Amniotic stem cell (primary cell): ENCODE measurements at places on chromosomes 1 and 21.

DNA sequence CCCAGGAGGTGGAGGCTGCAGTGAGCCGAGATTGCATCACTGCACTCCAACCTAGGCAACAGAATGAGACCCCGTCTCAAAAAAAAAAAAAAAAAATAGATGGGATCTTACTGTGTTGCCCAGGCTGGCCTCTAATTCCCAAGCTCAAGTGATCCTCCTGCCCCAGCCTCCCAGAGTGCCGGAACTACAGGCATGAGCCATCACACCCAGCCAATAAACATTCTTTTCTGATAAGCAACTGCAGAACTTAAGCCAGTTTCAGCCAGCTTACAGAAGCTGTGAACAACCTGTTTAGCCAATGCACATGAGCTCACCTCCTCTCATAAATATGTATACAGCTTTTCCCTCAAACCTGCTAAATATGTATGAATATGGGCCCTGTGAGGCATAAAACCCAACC, 3.1 kb upstream of the MIIP start:
- no peak for DNase-seq

- DNase-seq: no peak
Measured at GRCh38 chr1:21499283-21499950, 9.8 kb upstream of the ALPL start.

- no peak for DNase-seq
Measured at GRCh38 chr1:181206979-181207790, 118.7 kb downstream of the IER5 start.

DNA sequence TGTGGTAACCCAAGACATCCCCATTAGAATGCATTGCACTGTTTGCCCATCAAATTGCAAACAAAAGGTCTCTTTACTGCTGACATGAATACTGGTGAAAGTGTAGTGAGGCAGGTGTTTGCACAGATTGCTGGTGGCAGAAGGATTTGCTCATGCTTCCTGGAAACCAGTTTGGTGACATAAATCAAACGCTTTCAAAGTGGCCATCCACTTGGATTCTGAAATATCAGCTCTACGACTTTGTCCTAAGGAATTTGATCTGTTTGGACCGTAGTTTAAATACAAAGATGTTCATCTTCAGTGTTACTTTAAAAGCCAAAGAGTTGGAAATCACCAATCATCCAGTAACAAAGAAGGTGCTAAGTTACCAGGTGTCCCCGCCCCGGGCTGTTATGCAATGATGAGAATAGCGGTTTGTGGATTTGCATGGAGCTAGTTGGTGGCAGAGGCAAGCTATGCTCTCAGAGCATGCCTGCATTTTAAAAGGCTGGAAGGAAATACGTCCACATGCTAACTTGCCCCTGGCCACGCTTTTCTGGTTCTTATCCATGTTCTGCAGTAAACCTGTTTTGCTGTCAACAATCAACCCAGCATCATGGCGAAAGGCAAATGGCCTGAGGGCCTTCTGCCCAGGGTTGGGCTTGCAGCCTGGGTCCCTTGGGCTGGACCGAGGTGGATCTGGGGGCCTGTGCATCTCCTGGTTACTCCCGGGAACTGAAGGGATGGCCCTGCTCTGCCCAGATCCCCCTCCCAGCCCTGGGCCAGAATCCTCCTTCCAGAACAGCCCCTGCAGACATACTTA, 49.2 kb downstream of the UMODL1 start:
- DNase-seq: no peak

- DNase-seq: no peak
Measured at GRCh38 chr1:198125995-198126735, 30.6 kb upstream of the NEK7 start.

- no peak for DNase-seq
Measured at GRCh38 chr1:111571239-111571638, 48.4 kb upstream of the RAP1A start.

- peak; percentile 29 for DNase-seq
Measured at GRCh38 chr1:966704-967300, 520 bp downstream of the PLEKHN1 start.

GRCh38 chr1:217139513-217139912, 416.3 kb upstream of the ESRRG start:
- DNase-seq: no peak

DNA sequence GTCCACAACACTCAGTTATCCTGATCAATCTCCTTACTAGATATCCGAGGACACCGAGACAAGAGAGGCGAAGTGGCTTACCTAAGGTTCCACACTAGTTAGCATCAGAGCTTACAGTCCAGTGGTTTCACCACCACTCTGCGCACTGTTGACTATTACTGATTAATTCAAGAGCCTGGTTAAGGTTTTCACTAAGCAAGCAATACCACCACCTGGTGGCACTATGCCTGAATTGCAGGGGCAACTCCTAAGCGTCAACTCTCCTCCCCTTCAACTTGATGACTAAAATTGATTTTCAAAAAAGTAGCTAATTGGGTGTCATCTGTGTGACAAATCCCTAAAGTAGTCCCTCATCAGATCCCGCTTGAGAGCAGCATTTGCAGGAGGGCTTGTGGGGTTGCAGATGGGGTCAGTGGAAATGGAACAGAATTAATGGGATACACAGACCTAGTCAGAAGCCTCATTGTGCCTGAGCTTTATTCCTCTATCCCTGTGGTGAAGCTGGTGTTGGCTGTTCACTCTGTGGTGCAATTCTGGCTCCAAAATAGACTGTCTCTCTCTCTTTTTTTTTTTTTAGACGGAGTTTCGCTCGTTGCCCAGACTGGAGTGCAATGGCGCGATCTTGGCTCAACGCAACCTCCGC, 9.1 kb downstream of the TTC22 start:
- no peak for DNase-seq

GRCh38 chr21:41610042-41610839, 102.3 kb upstream of the TMPRSS2 start:
- no peak for DNase-seq

DNA sequence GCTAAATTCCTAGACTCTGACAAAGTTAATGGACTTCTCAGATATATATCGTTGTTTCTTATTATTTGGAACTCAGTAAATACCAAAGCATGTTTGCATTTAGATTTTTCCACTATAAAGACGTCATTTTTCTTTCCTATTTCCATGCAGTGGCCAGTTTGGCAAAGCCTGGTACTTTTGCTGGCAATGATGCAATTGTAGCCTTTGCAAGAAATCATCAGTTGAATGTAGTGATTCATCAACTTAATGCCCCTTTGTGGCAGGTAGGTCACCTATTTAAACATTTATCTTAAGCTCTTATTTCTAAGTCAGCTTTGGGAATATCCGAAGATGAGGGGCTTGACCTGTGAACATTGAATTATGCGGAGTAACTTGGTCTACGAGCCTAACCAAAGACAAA, 12.0 kb downstream of the OTUD3 start:
- DNase-seq: no peak

DNA sequence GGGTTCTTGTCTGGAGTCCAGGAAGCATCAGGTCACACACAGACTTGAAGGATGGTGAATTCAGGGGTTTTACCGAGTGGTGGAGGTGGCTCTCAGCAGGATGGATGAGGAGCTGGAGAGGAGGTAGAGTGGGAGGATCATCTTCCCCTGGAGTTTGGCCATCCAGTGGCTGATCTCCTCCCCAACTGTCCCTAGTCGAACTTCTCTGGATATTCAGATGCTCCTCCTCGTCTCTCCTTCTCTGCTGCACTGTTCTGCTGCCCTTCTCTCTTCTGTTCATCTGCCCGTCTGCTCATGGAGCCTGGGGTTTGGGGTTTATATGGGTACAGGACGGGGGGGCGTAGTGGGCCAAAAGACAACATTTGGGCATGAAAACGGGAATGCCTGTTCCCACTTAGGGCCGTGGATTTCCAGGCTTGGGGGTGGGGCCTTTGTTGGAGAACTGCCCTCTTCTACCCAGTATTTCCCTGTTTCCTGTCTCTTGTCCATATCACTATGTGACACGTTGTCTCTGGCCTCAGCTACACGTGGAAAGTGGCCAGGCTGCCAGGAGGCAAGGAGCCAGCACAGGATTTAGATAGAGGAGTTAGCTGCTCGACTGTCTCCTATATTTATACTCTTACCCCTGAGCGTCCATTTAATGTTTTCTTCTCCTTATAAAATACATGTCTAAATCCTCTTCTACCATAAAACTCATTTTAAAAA, 76.7 kb downstream of the SIPA1L2 start:
- DNase-seq: no peak

- peak; percentile 99 for DNase-seq
Measured at GRCh38 chr21:36429947-36430546, 44.9 kb downstream of the CHAF1B start.

- DNase-seq: peak; percentile 30
Measured at GRCh38 chr1:58432851-58433668, 113.5 kb downstream of the OMA1 start.

DNA sequence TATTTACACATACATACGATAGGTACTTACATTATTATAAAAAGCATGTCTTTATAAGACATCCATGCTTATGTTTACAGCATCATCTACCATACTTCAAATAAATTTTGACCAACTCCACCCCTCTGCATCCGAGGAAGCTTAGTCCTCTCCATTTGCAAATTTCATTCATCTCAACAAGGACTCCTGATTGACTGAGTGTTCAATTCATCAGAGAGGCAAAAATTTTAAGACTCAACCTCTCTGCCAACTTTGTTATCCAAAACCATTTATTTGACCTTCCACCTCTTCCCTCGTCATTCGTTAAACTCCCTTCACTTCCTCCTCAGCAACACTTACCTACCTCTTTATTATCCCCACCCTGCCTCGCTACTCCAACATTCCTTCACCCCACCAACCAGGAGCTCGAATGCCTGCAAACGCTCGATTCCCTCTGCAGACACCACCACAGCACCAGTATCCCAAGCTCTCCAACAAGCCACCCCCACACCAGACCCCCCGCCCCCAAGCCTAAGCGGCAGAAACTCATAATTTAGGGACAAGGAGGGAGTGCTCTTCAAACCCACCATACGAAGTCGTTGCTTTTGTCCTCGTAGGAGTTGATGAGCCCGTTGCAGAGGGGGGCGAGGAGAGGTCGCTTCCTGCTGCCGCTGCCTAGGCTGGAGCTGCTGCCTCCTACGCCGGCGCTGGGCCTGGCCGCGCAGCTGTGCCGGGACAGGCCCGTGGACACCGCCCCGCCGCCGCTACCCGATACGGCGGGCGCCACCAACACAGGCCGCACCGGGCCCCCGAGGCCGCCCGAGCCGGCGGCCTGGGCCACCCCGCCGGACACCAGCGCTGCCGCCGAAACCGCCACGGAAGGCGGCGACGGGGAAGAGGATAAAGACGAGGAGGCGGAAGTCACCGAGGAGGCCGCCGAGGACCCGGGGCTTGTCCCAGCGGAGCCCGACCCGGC, 803 bp downstream of the COP1 start:
- DNase-seq: peak; percentile 9

DNA sequence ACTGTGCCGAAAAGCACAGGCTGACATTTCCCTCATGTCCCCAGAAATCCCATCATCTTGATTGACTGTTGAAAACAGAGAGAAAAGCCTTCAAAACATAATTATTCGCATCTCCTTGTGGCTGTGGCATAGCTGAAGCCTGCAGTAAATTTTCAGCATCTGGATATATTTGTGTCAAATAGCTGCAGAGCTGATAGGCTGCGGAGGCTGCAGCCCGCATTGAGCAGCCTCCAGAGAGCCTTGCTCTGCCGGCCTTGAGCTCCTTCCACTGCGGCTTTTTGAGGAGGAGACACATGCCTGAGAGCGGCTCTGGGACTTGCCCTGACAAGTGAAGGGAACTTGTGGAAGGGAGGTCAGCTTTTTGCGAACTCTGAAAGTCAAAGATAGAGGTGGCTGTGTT, 144.7 kb downstream of the RYR2 start:
- DNase-seq: no peak

GRCh38 chr21:18041012-18041411, 203.6 kb upstream of the CHODL start:
- no peak for DNase-seq

- no peak for DNase-seq
Measured at GRCh38 chr1:197284966-197285365, 16.9 kb downstream of the CRB1 start.

- no peak for DNase-seq
Measured at GRCh38 chr1:234733427-234733826, 123.4 kb upstream of the IRF2BP2 start.

- DNase-seq: no peak
Measured at GRCh38 chr1:172135076-172135672, 285.3 kb upstream of the C1orf105 start.

DNA sequence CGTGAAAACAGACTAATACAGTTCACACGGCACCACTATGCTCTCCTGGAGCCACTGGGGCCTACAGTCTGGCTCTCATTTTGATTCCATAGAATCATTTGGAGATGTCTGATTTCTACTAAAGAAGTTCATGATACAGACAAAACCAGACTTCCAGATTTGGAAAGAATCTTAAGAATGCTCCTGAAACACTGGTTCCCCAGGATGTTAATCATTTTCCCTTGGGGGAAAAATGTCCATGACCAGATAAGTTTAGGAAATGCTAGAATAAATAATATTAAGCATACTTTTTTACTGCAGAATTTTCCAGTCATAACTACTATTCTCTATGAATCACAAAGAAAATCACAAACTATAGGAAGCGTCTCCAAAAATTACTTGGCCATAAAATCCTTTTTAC, 63.0 kb upstream of the RGS7 start:
- DNase-seq: no peak

DNA sequence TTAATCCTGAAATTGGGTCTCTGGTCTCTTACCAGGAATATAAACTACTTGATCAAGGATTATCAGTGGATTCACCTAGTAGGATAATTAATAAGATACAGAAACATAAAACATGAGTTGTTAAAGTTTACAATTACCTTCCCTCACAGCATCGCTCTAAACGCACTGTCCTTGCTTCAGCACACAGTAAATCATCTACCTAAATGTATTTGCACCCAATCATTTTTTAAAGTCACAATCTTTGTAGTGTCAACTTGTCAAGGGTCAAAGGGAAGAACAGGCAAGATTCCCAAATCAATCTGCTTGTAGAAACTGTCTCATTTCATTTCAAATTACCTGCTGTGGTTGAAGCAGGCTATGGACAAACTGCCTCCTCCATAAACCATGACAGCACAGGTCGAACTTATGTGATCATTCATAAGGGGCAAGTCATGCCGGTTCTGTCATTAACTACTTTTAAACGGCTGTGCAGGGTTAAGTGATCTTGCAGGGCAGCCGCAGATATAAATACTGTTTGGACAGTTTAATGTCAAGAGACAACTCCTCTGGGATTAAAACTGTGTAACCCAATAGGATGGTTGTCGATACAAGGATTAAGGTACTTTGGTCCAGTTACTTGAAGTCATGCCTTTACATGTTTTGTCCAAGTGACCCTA, 93.6 kb downstream of the ZNF281 start:
- no peak for DNase-seq

- DNase-seq: no peak
Measured at GRCh38 chr1:183443011-183443410, 24.8 kb upstream of the NMNAT2 start.
